CD4-positive, alpha-beta T cell (primary cell): ENCODE measurements at places on chromosomes 3 and 15. TPM values are rescaled to one million over a fixed set of nuclear protein-coding genes. Genes with fewer than 3 reads are reported as not detected.

DNA sequence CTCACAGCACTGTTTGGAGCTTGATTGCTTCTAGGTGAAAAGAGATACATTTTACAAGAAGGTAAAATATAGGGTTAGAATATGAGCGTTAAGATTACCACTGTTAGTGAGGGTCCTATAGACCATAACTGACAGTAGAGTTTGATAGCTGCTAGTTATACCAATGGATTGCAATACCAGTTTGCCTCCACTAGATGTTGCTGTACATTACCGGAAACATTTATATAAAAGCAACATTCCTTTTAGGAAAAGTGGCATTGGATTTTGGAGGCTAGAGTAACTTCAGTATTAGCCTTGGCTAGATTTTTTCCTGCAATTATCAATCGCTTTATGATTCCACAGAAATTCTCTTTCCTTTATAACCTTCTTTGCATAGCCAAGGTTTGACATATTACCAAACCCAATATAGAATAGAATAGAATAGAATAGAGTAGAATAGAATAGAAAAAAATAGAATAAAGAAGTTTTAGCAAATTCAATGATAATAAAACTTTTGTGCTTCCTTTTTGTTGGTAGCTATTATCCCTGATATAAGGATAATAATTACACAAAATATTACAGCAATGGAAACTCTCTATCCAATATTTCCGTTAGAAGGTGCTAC, 1093.6 kb upstream of the ALCAM start:
- no peak for DNase-seq

GRCh38 chr3:132283440-132283839, 33.8 kb upstream of the ACP3 start:
- DNase-seq, result no peak

GRCh38 chr15:62889734-62890505, 152.6 kb upstream of the TPM1 start:
- DNase-seq, result no peak

- no peak for DNase-seq
These were observed 18.1 kb downstream of the ALS2CL start for GRCh38 chr3:46675426-46675825.

DNA sequence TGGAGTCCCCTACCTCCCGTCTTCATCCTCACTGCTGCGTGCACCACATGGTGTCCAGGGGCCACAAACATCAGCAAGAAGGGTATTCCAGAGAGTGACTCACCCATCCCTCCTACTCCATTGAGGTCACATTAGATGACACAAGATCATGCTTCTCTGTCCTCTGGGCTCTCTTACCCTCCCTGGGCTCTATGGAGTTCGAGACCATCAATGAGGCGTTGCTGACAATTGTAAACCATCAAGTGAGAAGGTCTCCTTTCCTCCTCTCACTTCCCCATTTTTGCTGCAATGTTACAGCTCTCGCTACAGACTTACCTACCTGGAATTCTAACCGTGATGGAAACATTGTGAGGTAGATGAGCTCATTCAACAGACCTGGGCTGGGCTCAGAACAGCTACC, 51.7 kb downstream of the HMCES start:
- DNase-seq, result no peak

GRCh38 chr15:39640665-39641064, 59.8 kb downstream of the THBS1 start:
- no peak for DNase-seq

- DNase-seq, result no peak
These were observed 376.9 kb upstream of the ARPP21 start for GRCh38 chr3:35262406-35262805.

- no peak for DNase-seq
These were observed 16.9 kb downstream of the ZNF717 start for GRCh38 chr3:75768303-75769017.

GRCh38 chr3:59480486-59480995, 430.7 kb upstream of the CFAP20DC start:
- DNase-seq, result peak; percentile 27

GRCh38 chr3:101179637-101180036, 140.7 kb downstream of the IMPG2 start:
- DNase-seq, result no peak

DNA sequence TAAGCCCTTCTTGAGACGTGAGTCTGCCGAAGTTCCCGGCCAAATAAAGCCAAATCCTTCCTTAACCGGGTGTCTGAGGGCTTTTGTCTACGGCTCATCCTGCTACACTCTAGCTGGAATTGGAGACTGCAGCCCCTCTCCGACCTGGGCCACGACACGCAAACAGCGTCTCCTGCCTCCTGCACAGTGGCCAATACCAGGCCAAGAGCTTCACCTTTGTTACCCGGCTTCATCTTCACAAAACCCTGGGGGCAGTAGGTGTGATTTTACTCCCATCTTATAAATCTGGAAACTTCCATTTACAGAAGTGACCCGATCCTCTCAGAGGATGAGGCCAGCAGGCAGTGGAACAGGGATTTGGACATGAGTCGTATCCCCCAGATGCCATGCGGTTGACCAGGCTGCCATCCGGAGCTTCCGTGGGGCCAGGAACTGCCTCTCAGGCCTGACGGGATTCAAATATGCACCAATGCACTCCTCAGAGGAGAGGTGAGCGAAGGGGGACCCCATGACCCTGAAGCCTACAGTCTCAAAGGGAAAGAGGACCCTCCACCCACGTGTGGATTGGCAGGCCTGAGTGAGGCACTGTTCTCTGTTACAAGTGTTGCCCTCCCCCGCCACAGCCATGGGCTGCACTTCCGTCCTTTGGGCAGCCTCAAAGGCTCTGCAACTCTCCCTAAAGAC, 53.2 kb upstream of the KLF13 start:
- DNase-seq, result no peak

DNA sequence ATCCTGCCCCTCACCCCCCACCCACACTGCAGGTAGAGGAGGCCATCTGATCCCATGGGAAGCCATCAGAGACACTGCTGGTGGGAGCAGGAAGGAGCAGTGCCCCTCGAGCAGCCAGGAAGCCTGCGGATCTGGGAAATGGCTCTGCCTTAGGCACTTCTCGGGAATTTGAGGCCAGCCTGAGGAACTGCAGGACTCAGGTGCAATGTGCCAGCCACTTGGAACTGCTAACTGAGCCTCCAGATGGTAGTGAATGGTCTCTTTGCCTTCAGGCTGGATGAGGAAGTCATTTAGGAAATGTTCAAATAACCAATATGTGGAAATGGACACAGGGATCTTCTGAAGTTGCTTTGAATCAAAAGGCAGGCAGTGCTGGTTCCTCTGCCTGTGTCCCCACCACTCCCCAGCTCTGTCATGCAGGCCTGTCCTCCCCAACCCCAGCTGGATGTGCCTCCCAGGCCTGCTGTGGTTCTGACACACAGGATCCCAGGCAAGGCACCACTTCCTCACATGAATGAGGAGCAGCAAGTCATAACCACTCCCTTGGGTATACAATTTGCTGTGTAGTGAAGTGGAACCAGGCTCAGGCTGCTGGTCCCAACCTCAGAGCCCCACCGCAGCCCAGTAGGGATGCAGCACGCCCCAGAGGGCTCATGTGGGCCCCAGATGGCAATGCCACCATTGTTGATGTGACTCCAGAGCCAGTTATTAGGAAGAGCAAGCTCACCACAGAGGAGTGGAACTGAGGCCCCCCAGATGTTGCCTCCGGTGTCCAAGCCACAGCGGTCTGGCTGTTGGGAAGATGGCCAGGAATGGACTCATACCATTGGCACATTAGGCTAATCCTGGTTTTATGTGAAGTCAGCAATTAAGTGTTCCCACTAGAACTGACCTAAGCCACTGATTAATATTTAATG, 46.5 kb upstream of the LIMD1 start:
- no peak for DNase-seq

DNA sequence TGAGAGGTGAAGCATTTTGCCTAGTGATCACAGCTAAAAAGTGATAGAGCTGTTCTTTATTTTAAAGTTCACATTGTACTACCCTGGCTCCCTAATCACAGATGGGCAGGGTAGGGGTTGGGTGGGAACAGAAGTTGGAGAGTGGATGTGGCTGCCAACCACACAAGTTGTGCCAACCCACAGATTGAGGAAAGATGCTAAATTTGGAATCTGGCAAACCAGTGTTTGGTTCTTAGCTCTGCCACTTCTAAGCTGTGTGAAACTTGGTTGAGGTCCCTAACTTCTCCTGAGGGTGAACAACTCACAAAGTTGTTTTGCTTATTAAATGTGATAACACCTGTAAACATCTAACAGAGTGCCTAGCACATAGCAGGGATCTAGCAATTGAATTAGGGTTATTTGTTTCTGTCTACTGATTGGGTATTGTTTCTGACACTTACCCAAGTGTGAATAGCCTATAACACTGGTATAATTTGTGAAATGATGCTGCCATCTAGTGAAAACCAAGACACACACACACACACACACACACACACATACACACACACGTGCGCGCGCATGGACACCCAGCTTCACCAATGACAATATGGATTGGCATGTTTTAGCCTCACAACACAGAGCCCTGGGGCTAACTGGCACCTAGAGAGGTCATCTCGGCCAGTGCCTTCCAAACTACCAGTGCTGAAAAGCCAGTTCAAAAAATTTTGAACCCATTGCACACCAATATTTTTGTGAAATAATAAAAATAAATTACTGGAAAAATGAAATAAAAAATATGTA, 25.3 kb downstream of the ADGRG7 start:
- DNase-seq, result no peak

GRCh38 chr3:124995460-124995994, 60.3 kb downstream of the HEG1 start:
- DNase-seq, result peak; percentile 32

DNA sequence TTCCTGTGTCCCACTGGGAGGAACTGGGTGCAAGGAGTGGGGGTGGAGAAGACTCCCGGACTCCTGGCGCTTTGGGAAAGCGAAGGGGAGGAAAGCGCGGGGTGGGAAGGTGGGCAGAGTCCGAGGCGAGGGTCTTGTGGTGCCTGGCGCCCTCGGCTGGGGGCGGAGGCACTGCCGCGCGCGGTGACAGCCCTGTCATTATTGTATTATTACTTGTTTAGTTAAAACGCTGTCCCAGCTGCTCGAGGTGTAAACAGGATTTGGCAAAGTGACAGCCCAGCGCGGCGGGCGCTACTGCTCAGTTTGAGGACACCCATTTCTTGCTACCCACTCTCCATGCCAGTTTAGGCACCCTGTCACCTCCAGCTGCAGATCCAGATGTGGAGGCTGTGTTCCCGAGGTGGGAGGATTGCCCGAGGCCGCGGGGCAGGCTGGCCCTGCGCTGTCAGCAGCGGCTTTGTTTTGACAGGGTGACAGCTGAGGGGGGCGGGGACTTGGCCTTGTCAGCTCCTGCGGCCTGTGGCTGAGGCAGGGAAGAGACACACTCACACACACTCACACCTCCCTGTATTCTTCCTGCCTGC, 1.0 kb downstream of the KAT2B start:
- DNase-seq, result peak; percentile 87

- DNase-seq, result no peak
These were observed 19.9 kb downstream of the NR2C2 start for GRCh38 chr3:14967285-14967684.

- no peak for DNase-seq
These were observed 11.4 kb downstream of the CRABP1 start for GRCh38 chr15:78351539-78351938.

- DNase-seq, result no peak
These were observed 8.0 kb upstream of the GSK3B start for GRCh38 chr3:120102232-120102631.

- no peak for DNase-seq
These were observed 32.5 kb upstream of the ZKSCAN7 start for GRCh38 chr3:44522494-44522933.

DNA sequence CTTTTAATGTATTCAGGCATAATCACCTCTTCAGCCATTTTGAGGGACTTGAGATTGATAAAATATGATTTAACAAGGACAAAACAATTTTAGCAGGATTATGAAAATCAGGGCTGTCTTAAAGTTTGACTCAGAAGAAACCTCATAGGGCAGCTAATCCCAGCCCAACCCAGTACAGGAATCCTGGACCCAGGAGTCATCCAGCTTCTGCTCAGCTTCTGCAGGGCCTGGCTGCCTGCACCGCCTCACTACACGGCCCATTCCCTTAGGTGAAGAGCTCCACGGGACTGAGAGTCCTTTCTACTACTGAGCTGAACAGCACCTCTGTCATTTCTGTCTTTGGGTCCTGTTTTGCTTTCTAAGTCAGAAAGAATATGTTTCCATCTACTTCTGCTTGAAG, 37.5 kb downstream of the ARHGAP31 start:
- DNase-seq, result no peak

DNA sequence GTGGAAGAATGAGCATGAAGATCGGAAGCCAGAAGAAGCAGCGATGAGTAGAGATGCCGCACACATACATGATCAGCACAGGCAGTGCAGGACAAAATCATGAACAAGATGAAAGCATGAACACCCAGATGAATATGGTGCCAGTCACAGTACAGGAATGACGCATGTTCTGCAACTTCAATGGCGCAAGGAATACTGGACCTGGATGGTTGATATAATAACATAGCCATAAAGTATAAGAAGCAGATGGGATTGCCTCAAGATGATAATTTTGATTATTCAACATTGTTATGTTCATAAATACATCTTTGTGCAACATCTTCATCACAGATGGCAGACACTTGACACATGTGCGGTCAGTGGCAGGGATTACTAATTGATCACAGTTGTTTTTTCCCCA, 59.7 kb upstream of the SLCO3A1 start:
- DNase-seq, result no peak

DNA sequence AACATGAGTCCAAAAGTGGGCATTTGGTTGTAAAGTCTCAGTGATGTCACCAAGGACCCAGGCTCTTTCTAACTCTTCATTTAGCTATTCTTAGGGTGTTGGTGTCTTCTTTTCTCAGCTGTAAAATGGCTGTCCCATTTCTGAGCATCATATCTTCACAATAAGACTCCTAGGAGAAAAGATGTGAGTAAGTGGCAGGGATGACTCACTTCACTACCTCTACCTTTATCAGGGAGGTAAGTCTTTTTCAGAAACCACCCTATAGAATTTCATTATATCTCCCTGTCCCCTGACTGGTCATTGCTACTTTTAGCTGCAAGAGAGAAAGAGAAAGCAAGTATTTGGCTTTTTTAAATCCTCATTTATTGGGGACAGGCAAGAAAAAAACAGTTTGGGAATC, 300.2 kb upstream of the RBMS3 start:
- DNase-seq, result no peak

- DNase-seq, result no peak
These were observed 23.2 kb downstream of the ILDR1 start for GRCh38 chr3:121998611-121999473.

- DNase-seq, result no peak
These were observed 419.8 kb upstream of the AZI2 start for GRCh38 chr3:28768439-28768838.

GRCh38 chr15:57866149-57866736, 159.7 kb downstream of the POLR2M start:
- DNase-seq, result peak; percentile 39

Gene CLCN2
- 3.5 TPM for total RNA-seq

Gene TMC3
- not detected for total RNA-seq

Gene TJP1
- not detected for total RNA-seq

Gene SNTN
- not detected for total RNA-seq

Gene SAMMSON
- not detected for total RNA-seq

Gene SLC6A11
- total RNA-seq, result not detected

Gene CSPG5
- total RNA-seq, result 0.39 TPM

Gene CRYGS
- total RNA-seq, result 2.3 TPM

Gene LRRK1
- total RNA-seq, result 0.60 TPM

Gene AP3B2
- 0.98 TPM for total RNA-seq
